ENCODE measurements at places on chromosomes 1 and 21. TPM values are rescaled to one million over a fixed set of nuclear protein-coding genes. Genes with fewer than 3 reads are reported as not detected.

DNA sequence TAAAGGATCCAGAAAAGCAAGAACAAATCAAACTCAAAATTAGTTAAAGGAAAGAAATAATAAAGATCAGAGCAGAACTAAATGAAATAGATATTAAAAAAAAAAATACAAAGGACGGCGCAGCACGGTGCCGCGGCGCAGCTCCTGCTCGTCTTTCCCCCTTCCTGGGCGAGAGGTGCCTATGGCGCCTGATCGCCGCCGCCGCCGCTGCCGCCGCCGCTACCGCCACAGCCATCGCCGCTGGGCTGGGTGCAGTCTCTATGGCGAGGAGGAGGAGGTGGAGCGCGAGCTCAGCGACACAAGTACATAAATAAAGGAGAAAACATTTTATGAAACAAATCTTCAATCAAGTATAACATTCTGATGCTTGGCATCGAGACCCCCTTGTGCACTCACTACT lies 77.6 kb upstream of the VANGL1 start:
- DNase-seq, result no peak

GRCh38 chr1:234722904-234723720 lies 113.1 kb upstream of the IRF2BP2 start:
- peak; percentile 91 for DNase-seq

- no peak for DNase-seq
Measured at GRCh38 chr21:44443291-44443890, 11.9 kb upstream of the LRRC3 start.

- no peak for DNase-seq
Measured at GRCh38 chr1:38507563-38507962, 352.0 kb downstream of the RRAGC start.

Gene RNU1-3
- total RNA-seq, result under 0.01 TPM

GRCh38 chr1:49995734-49996133 lies 28.0 kb downstream of the AGBL4 start:
- no peak for DNase-seq

- no peak for DNase-seq
Measured at GRCh38 chr1:204945565-204945977, 74.9 kb downstream of the NFASC start.

GRCh38 chr1:47205918-47206317 lies 16.1 kb upstream of the PDZK1IP1 start:
- no peak for DNase-seq

Gene CAMK2N1
- total RNA-seq, result 7.8 TPM

Gene TEX38
- total RNA-seq, result not detected

DNA sequence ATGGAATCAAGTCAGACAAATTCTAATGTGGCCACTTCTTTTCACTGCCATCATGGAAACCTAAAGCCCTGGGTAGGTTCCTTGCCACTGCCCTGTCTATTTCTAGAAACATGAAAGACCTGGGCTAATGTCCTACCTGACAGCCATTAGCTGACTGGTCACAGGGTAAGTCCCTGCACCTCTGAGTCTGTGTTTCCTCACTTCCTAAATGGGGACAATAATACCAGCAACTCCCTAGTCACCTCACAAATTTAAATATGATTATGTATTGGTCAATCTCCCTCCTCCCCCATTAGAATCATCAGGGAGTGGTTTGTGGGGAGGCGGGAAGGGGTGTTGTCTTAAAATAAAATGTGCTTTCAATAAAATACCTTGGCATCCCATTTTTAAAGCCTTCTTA lies 2.2 kb downstream of the CREG1 start:
- DNase-seq, result no peak

- peak; percentile 86 for DNase-seq
Measured at GRCh38 chr1:9302745-9303524, 10.2 kb downstream of the SPSB1 start.

Gene LCE3E
- not detected for total RNA-seq

DNA sequence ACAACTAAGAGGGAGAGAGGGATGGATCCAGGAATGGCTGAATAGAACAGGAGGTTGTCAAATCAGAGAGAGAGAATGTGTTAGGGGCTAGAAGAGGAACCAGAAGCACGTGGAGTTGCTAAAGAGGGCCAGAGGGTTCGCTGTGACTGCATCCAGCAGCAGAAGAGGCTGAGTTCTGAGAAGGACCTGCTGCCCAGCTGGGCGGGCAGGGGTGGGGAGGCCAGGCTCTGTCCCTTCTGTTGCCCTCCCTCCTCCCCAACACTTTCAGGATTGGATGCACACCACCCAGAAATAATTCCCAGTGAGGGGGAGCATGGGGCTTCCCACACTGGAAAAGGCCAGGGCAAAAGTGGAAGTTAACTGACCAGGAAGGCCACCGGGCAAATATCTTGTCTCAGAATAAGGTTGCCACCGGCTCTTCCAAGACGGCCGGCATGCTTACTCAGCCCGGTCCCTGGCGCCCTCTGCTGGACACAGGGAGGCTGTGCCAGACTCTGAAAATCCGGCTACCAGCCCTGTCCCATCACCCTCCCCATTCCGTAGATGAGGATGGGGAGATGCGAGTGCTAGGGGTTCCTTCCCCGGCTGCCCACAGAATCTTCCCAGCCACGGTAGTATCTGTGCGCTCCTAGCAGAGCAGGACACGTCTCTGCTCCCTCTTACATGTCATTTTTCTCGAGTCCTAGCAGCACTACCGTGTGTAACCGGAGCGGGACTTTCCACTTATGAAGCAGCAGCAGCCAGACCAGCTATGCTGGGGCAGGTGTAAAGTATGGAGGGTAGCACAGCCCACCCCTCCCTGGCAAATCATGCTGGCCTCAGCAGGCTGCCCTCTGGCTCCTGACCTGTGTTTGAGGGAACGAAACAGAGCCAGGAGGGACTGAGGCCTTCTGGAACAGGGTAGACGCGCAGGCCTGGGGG lies 46.8 kb upstream of the A3GALT2 start:
- DNase-seq, result peak; percentile 88

DNA sequence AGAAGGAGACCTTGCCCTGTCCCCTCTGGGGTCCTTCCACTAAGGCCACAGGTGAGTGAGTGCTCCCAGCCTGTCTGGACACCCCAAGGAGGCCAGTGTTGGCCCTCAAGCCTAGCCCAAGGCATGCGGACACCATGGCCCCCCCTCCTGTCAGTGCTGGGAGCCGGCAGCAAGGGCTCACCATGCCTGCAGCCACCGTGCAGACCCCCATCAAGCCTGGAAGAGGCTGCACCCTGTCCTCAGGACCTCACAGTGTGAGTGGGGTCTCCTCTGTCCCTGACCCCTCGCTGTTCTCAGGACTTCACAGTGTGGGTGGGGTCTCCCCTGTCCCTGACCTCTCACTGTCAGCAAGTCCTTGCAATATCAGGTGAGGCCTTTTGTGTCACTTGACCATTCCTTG lies 33.2 kb upstream of the PRSS38 start:
- DNase-seq, result no peak

- no peak for DNase-seq
Measured at GRCh38 chr21:31346256-31346821, 2.3 kb upstream of the TIAM1 start.

- DNase-seq, result no peak
Measured at GRCh38 chr1:23741609-23742008, 1.7 kb upstream of the ELOA start.

DNA sequence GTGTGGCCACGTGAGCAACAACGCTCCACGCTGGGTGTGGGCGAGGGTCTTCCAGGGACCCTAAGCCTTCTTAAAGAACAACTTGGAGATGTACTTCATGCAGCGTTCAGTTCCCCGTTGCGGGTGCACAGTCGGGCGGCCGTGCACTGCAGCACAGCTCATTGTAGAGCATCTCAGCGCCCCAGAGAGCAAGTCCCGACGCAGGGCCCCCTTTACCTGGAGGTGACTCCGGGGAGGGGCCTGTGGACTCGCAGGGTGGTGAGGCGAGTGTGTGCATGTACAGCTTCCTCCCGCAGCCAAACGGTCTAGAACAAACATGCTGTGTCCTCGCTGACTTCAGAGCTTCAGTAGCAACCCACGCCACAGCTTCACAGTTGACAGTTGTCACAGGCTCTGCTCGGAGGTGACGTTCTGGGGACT lies 19.5 kb downstream of the RRP1 start:
- DNase-seq, result no peak

- DNase-seq, result no peak
Measured at GRCh38 chr1:10597492-10598388, 123.0 kb downstream of the PEX14 start.

DNA sequence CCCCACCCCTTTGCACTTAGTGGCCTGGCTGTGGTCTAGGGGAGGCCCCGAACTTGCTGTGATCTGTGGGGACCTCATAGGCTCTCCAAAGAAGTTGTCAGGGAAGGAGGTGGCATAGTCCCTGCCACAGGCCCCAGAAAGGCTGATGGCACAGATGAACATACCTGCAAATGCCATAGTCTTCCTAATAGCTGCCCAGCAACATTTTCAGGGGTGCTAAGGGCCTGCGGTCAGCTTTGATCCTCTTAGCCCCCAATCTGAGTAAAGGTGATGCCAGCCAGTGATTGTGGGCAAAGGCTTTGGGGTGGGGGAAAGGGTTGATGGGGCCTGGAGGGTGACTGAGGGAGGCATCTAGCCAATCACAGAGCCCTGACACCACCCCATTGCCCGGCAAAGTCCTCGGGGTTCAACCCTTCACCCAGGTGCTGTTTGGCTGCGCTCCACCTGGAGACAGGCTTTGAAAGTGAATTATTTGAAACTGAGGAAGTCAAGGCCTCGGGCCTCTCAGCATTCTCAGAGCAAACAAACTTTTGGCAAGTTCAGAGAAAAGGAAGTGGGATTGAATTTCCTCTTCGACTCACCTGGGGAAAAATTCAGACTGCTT lies 35.8 kb downstream of the PAX7 start:
- DNase-seq, result no peak

Data from dermis blood vessel endothelial cell (primary cell).